ENCODE measurements at places on chromosomes 4 and X.

GRCh38 chr4:169724260-169724659 lies 33.5 kb downstream of the HPF1 start:
- no peak for DNase-seq

- no peak for DNase-seq
Measured at GRCh38 chrX:30654989-30655607, 1.9 kb downstream of the GK start.

DNA sequence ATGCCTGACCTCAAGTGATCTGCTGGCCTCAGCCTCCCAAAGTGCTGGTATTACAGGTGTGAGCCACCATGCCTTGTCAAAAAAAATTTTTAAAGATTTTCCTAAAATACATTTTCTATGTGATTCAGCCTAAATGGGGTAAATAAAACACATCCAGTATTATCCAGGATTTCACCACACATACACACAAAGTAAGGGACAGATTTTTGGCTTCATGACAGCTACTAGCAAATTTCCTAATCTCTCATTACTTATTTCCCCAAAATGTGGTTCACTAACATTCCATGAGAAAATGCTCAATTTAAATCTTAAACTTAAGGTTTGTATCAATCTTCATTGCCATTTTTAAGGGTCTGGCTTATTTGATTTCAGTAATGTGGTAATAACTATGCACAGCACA lies 348.5 kb upstream of the INTU start:
- no peak for DNase-seq

DNA sequence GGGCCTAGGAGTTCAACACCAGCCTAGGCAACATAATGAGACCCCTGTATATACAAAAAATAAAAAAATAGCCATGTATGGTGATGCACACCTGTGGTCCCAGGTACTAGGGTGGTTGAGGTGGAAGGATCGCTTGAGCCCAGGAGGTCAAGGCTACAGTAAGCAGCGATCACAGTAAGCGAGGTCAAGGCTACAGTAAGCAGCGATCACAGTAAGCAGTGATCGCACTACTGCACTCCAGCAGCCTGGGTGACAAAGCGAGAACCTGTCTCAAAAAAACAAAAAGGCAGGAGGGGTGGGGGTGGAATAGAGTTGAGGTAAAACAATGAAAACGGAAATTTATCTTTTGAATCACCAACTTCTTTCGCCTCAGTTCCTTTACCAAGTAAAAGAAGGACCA lies 29.4 kb downstream of the TBCK start:
- DNase-seq = no peak

DNA sequence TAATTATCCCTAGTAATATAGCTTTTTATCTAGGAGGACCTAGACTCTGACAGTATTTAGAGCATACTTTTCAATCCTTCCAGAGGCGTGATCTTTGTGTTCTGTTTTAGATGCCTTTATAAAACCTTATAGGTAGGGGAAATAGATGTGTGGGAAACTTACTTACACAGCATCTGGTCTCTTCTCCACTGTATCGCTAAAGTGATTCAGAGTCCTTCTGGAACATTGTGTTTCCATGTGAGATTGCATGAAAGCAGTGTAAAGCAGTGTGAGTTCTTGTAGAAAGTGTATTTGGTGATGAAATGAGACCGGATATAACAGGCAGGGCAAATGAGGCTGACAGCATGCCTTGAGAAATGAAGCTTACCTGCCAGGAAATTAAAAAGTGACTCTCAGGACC lies 9.5 kb downstream of the GABRB1 start:
- no peak for DNase-seq

GRCh38 chr4:6198768-6199421 lies 1.5 kb downstream of the JAKMIP1 start:
- DNase-seq = no peak

- no peak for DNase-seq
Measured at GRCh38 chr4:108483650-108484049, 136.7 kb upstream of the RPL34 start.

DNA sequence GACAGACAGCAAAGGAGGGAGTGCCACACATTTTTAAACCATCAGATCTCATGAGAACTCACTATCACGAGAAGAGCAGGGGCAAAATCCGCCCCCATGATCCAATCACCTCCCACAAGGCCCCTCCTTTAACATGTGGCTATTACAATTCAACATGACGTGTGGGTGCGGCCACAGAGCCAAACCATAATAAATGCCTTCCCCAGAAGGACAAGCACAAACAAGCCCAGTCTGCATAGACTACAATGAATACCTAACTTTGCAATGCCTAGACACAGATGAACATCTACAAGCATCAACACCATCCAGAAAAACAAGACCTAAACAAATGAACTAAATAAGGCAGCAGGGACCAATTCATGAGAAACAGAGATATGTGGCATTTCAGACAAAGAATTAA lies 12.3 kb downstream of the ETDA start:
- no peak for DNase-seq

DNA sequence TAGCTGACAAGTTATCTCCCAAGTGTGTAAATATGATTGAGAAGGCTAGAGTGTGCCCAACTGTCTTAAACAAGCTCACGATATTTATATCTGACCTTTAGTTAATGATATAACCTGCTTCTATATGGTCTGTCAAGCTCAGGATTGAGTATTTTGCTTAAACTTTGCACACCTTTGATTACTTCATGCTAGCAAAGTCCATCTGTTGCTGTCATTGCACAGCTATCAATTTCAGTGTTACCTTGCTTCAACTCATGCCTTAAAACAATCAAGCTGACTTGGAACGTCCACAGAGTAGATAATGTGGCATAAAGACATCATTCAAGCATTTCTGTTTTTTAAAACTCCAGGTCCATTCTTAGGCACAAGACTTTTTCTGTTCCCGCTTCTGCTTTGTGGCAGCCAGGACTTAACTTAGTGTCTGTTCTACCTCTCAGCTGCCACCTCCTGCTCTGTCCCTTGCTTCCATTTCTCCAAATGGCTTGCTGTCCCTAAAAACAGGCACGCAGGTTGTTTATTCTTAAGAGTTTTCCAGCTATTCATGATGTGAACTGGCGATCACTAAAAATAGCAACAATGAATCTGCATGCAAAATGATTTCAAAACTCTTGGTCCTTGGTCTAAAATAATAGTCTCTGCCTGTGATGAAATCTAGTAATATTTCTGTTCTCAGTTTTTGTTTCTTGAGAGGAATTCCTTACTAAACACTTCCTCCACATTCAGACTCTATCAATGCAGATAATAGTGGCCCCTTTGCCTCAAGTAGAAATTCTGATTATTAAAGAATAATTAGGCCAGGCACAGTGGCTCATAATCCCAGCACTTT lies 16.3 kb upstream of the NEIL3 start:
- no peak for DNase-seq

- no peak for DNase-seq
Measured at GRCh38 chrX:151825007-151825406, 87.7 kb upstream of the MAGEA4 start.

GRCh38 chrX:130082244-130083106 lies 27.8 kb downstream of the ELF4 start:
- DNase-seq = peak; percentile 56

DNA sequence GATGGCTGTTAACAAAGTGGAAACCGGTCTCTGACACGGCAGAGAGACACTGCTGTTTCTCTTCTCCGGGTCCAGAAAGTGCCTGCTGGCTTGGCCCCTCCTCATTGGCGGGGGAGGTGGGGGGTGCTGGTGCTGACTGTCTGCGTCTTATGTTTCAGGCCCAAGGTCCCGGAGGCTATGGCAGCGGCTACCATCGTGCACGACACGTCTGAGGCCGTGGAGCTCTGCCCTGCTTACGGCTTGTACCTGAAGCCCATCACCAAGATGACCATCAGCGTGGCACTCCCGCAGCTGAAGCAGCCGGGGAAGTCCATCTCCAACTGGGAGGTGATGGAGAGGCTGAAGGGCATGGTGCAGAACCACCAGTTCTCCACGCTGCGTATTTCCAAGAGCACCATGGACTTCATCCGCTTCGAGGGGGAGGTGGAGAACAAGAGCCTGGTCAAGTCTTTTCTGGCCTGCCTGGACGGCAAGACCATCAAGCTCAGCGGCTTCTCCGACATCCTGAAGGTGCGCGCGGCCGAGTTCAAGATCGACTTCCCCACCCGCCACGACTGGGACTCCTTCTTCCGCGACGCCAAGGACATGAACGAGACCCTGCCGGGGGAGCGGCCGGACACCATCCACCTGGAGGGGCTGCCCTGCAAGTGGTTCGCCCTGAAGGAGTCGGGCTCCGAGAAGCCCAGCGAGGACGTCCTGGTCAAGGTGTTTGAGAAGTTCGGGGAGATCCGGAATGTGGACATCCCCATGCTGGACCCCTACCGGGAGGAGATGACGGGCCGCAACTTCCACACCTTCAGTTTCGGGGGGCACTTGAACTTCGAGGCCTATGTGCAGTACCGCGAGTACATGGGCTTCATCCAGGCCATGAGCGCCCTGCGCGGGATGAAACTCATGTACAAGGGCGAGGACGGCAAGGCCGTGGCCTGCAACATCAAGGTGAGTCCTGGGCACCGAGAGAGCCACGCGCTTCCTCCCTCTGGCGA lies 2.2 kb downstream of the AKAP17A start:
- DNase-seq = no peak

Measured in Kasumi-1 (cell line).